ENCODE measurements at places on chromosomes 12 and 14. TPM values are rescaled to one million over a fixed set of nuclear protein-coding genes. Genes with fewer than 3 reads are reported as not detected.

IL22 gene
- not detected for polyA plus RNA-seq

SERPINA12 gene
- not detected for polyA plus RNA-seq

LYZ gene
- polyA plus RNA-seq = 7.1 TPM

TRPV4 gene
- 24.5 TPM for polyA plus RNA-seq

FOXG1 gene
- not detected for polyA plus RNA-seq

TC2N gene
- polyA plus RNA-seq = 5.8 TPM

TTC6 gene
- not detected for polyA plus RNA-seq

ADSS1 gene
- polyA plus RNA-seq = 16.5 TPM

SMIM41 gene
- not detected for polyA plus RNA-seq

OAS1 gene
- 27.2 TPM for polyA plus RNA-seq

FOXJ2 gene
- polyA plus RNA-seq = 4.4 TPM

DHH gene
- polyA plus RNA-seq = 0.54 TPM

PLEKHG7 gene
- polyA plus RNA-seq = 0.45 TPM

YBX3 gene
- polyA plus RNA-seq = 86.9 TPM

RFX4 gene
- not detected for polyA plus RNA-seq

HOXC12 gene
- polyA plus RNA-seq = not detected

SRGAP1 gene
- 1.8 TPM for polyA plus RNA-seq

CD69 gene
- 2.2 TPM for polyA plus RNA-seq

CELA1 gene
- not detected for polyA plus RNA-seq

KRT78 gene
- polyA plus RNA-seq = not detected

RAB15 gene
- 21.7 TPM for polyA plus RNA-seq

ATF7IP gene
- 6.3 TPM for polyA plus RNA-seq

NXPH4 gene
- 0.71 TPM for polyA plus RNA-seq

PROX2 gene
- not detected for polyA plus RNA-seq

HSPA2 gene
- polyA plus RNA-seq = 56.2 TPM

KLHL33 gene
- polyA plus RNA-seq = 0.24 TPM

CLEC6A gene
- polyA plus RNA-seq = not detected

VRTN gene
- not detected for polyA plus RNA-seq

FAM186B gene
- polyA plus RNA-seq = 0.34 TPM

GDF3 gene
- 1.6 TPM for polyA plus RNA-seq

TOMM20L gene
- polyA plus RNA-seq = not detected

CDH24 gene
- 5.4 TPM for polyA plus RNA-seq

SNW1 gene
- 37.8 TPM for polyA plus RNA-seq

SLC25A21 gene
- polyA plus RNA-seq = 1.3 TPM

GPR33 gene
- polyA plus RNA-seq = not detected

TSPAN19 gene
- polyA plus RNA-seq = 1.3 TPM

KLRF1 gene
- polyA plus RNA-seq = 2.0 TPM

AHNAK2 gene
- polyA plus RNA-seq = 1.1 TPM

DLGAP5 gene
- not detected for polyA plus RNA-seq

RXYLT1 gene
- 15.9 TPM for polyA plus RNA-seq

RTN1 gene
- 4.5 TPM for polyA plus RNA-seq

POTEG gene
- not detected for polyA plus RNA-seq

ESPL1 gene
- 2.9 TPM for polyA plus RNA-seq

TPPP2 gene
- polyA plus RNA-seq = 1.3 TPM

PITPNM2 gene
- polyA plus RNA-seq = 5.7 TPM

EAPP gene
- 46.0 TPM for polyA plus RNA-seq

SLC6A12 gene
- 45.6 TPM for polyA plus RNA-seq

ZFHX2 gene
- polyA plus RNA-seq = 6.1 TPM

PLA2G1B gene
- not detected for polyA plus RNA-seq

TM7SF3 gene
- 70.1 TPM for polyA plus RNA-seq

TMEM229B gene
- 3.1 TPM for polyA plus RNA-seq

GALNT8 gene
- 1.4 TPM for polyA plus RNA-seq

All from kidney (tissue), 22 donors.